ENCODE measurements at places on chromosomes 1 and 21.

- no peak for DNase-seq
These were observed 6.4 kb downstream of the HES4 start for GRCh38 chr1:993379-993995.

DNA sequence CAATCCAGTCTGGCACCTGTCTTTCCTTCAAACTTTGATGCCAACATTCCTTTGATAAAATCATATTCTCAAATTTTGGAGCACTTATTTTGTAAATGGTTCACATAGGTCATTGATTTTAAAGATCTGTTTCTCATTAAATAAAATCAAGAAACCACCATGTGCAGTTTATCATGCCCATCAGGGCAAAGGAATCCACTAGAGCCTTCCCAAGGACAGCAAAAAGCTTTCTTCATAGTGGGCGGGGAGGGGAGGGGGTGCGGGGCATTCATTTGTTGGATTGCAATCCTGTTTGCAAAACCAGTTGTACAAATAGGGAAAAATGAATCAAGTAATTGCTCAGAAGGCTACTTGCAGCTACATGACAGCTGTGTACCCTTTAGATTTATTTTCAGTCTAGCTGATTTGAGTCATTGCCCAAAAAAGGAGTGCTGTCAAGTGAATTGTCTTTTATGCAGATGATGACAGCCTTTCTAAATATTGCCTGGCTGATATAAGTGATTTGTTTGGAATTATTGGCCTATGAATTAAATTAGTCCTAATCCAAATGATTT is 23.0 kb downstream of the LRRC8B start:
- DNase-seq = no peak

- DNase-seq = peak; percentile 74
These were observed 1.8 kb downstream of the ARPC5 start for GRCh38 chr1:183633676-183634343.

- DNase-seq = no peak
These were observed 12.9 kb upstream of the BCL10 start for GRCh38 chr1:85289207-85289847.

DNA sequence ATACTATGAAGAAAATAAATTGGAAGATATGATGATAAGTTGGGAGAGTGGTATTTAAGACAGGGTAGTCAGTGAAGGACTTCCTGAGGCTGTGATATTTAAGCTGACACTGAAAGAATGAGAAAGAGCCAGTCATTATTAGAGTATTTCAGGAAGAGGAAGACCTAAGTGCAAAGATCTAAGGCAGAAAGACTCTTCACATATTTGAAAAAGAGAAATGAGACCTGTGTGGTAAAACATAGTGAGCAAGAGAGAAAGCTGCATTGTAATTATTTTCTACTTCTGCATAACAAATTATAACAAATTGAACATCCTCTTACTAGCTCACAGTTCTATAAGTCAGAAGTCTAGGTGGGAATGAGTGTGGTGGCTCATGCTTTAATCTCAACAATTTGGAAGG is 34.6 kb upstream of the DOCK7 start:
- DNase-seq = no peak

GRCh38 chr1:119353836-119354235 is 14.7 kb upstream of the HAO2 start:
- no peak for DNase-seq

DNA sequence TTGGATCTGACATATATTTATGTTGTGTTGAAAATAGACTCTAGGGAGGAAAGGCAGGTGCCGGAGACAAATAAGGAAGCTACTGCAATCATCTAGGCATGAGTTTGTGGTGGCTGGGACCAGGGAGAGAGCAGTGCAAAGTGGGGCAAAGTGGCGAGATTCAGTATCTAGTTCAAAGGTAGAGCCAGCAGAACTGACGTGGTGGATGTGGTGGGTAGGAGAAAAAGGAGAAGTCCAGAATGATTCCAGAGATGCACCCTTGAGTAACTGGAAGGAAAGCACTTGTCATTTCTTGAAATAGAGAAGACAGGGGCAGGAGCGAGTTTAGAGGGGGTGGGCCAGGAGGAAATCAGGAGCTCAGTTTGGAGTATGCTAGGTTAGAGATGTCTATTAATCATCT is 275.2 kb downstream of the KAZN start:
- DNase-seq = no peak

- no peak for DNase-seq
These were observed 34.8 kb downstream of the ADAM30 start for GRCh38 chr1:119861547-119861946.
